Thymus (tissue), 14 donors: ENCODE measurements at places on chromosomes 6 and 20. TPM values are rescaled to one million over a fixed set of nuclear protein-coding genes. Genes with fewer than 3 reads are reported as not detected.

DNA sequence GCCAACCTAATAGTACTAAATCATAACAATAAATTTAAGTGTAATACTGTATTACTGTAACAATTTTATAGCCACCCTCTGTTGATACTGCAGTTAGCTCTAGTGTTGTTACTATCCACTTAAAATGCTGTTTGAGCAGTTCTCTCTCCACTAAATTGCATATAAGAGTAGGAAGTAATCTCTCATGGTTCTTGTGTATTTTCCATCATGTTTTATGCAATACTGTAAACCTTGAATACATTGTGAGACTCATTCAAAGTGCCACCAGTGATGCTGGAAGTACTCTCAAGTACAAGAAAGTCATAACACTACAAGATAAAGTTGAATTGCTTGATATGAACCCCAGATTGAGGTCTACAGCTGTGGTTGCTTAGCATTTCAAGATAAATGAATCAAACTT, 65.5 kb downstream of the WASF1 start:
- H3K4me3 ChIP-seq = no peak overlapping the region
- H3K4me1 ChIP-seq = no peaks in the 10 kb centered on the region
- H3K36me3 ChIP-seq = no peaks in the 10 kb centered on the region
- H3K27ac ChIP-seq = no peak overlapping the region

DNA sequence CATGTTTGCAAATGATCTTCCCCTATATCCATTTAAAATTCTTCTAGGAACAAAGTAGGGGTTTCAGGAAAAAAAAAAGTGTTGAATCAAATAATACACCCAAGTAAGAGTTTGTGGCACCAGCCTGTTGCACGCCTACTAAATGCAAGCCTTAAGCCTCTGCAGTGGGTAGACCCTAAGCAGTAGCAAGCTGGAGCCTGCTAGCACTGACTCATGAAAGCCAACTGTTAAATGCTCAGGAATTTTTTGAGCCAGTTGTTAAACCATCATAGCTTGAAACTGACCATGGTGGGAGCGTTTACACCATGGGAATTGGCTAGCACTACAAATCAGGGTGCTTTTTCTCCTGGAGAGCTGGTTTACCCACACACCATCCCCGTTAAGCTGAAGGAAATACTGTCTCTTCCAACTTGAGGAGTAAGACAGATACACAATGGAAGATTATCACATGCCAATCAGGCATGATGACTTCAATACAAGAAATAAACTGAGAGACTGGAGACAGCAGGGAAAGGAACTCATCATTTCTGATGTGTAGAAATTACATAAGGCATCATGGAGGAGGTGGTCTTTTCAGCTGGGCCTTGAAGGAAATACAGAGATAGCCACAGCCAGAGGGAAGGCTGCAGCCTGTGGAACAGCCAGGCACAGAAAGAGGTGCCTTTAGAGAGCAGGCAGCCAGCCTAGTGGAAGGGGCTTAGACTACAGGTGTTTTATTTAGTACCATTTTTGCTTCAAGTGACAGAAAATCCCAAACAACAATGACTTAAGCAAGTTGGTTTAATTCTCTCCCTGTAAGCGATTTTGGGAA, 110.8 kb downstream of the SNX5 start:
- DNase-seq = no peak
- H3K27ac ChIP-seq = no peak overlapping the region
- peaks cover 28% of the 10 kb centered on the region for H3K4me1 ChIP-seq
- H3K27me3 ChIP-seq = no peaks in the 10 kb centered on the region

DNA sequence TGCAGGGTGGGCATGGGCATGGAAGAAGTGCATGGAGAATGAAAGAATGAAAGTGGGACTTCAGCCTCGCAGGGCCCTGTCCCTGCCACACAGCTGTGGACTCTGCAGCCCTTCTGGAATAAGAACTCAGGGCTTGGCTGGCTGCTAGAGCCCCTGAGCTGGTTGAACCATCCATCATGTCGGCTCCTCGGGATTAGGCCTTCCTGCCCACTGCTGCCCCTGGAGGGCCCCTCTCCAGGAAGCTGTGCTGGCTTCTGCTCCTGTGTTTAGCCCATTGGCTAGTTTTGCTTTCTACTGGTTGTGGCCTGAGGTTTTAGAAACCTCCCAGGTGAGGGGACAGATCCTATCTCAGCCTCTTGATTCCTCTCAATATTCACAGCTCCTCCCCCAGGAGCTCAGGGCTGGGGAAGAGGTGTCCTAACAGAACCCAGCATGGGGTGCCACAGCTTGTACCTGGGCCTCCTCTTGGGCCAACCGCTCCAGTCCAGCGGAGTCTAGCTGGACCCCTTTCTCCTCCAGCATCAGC, 7.9 kb downstream of the AARS2 start:
- no peaks in the 10 kb centered on the region for H3K27me3 ChIP-seq
- H3K4me3 ChIP-seq = no peak overlapping the region

DNA sequence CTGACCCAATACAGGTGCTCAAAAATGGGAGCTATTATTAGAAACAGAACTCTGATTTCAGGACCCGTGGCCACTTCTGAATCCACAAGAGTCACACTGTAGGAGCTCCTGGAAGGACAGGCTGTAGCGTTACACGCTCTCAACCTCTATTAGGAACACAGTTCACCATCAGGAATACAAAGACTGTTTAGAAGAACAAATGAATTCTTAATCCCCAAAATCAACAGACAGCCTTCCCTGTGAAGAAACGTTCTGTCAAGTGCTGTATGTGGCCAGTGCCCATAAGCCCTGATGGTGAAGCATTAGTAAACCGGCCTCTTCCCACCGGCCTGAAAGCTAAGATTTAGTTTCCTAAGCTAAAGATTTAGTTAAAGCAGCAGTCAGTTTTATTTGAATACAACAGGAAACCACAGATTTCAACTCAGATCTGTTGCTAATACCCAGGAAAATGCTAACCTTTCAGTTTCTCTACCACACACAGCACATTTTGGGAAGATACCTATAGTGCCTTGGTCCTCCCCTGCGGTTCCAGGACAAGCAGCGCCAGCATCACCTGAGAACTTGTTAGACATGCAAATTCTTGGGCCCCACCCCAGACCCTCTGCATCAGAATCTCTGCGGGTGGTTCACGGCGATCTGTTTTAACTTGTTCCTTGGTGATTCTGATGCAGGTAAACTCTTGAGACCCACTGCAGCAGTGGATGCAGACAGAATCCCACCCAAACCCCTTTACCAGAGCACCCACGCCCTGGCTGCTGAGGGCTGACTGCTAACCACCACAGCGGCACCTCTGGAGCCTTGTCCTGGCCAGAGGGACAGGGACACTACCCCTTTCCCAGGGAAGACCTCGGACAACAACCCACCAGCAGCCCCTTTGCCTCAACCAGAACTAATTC, 33.4 kb downstream of the MTRES1 start:
- no peak overlapping the region for H3K27ac ChIP-seq
- H3K4me3 ChIP-seq = no peak overlapping the region
- peaks cover 6% of the 10 kb centered on the region for H3K4me1 ChIP-seq
- H3K27me3 ChIP-seq = no peaks in the 10 kb centered on the region
- no peak for DNase-seq
- H3K36me3 ChIP-seq = no peaks in the 10 kb centered on the region

DNA sequence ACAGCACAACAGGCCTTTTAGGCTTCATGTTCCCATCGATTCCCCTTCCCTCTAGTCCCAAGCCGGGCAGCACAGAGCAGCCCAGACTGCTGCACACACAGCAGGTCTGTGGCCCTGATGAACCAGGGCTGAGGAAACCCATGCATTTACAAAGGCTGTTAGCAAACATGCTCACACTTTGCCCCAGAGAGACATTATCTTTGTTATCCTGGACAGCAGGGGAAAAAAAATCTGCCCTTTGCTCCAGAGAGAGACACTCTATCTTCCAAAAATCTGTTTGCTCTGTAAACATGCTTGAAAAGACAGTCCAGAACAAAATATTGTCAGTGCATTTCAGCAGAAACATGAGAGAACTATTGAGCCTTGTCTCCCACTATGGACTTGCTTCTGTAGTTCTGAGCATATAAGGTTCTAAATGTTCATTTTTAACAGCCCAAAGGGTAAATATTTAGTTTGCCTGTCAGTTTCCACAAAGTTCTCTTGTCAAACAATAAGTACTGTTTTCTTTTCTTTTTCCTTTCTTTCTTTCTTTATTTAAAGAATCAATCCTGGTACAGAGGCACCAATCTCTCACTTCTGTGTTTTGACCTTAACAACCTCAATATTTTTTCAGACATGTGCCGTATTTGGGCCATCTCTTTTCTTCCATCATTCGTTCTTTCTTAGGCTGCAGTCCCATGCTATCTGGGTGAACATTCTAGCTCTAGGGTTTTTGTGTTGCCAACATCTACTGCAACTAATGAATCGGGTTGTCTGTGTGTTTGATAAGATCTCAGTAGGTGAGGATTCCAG, 468.0 kb downstream of the EPM2A start:
- H3K27me3 ChIP-seq = no peaks in the 10 kb centered on the region
- H3K36me3 ChIP-seq = no peaks in the 10 kb centered on the region
- no peak overlapping the region for H3K4me3 ChIP-seq
- no peak overlapping the region for H3K27ac ChIP-seq

GRCh38 chr6:92888316-92888715, 531.0 kb downstream of the EPHA7 start:
- H3K36me3 ChIP-seq = no peaks in the 10 kb centered on the region
- no peaks in the 10 kb centered on the region for H3K4me1 ChIP-seq
- DNase-seq = no peak

GRCh38 chr6:36969240-36969691, 14.7 kb downstream of the PI16 start:
- H3K4me1 ChIP-seq = peaks cover 9% of the 10 kb centered on the region
- no peak overlapping the region for H3K27ac ChIP-seq
- no peak overlapping the region for H3K4me3 ChIP-seq
- no peaks in the 10 kb centered on the region for H3K27me3 ChIP-seq

DNA sequence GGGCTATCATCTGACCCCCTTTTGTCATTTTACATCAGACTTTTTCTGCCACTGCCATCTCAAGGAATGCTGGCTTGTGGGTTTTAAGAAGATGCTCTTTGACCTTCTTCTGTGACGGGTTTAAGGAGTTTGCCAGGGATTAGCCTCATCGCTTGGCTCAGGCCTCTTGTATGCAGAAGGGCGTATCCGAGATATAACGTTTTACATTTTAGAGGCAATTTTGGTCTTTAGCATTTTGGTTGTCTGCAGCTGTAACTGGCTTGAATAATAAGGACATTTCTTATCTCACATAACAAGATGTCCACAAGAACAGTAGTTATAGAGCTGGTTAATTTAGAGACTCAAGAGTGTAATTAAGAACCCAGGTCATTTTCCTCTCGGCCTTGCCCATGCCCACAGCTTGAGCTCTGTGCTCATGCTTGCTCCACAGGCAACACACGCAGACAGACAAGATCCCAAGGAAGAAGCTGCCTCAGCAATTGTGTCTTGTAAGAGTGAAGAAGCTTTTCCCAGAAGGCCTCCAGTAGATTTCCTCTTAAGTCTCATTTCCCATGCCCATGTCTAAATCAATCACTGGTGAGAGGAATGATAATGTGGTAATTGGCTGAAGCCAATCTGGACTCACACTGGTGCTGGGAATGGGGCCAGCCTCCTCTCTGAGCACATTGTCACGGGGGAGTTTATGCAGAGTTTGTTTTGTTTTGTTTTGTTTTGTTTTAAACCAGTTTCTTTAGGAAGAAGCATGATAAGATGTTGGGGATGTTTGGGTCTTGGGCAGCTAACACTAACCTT, 36.8 kb downstream of the PTCHD4 start:
- no peak for DNase-seq
- H3K27ac ChIP-seq = no peak overlapping the region
- H3K27me3 ChIP-seq = peaks cover 7% of the 10 kb centered on the region
- H3K4me3 ChIP-seq = no peak overlapping the region

- peaks cover 6% of the 10 kb centered on the region for H3K36me3 ChIP-seq
- H3K4me3 ChIP-seq = peak overlapping the region; percentile 73
- peak overlapping the region; percentile 85 for H3K27ac ChIP-seq
- no peaks in the 10 kb centered on the region for H3K27me3 ChIP-seq
Measured at GRCh38 chr20:33400812-33401183, 521 bp downstream of the CDK5RAP1 start.

DNA sequence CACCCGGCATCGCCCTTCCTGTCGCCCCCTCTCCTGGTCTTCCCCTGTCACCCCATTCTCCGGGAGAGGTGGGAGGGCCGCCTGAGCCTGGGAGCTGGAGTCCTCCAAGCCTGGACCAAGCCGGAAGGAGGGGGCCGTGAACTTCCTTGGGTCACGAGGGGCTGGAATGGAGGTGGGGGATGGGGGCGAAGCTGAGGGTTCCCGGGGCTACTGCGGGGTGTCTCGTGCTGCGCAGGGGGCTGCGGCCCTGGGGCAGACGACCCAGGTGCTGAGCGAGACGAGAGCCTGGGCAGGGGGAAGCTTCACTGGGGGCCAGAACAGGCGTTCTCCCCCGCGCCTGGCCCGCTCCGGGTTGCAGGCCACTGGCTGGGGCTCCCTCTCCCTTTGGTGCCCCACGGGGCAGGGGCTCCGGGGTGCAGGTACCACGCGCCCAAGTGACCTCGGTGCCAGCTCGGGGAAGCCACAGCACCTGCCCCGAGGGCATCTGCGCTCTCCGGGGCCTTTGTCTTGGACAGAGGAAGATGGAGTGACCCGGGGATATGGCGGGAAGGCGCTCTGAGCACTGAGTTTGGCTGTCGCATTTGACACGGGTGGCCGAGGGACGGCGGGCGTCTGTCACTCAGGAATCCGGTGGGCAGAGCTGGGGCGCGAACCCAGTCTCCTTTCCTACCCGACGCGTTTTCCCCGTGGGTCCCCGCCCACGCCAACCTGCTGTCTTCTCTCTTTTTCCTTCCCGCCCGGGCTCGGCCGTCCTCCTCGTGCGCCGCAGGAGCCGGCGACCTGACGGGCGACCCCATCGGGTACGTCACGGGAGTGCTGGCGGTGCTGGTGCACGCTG, 1.2 kb downstream of the SLC35D3 start:
- peaks cover 54% of the 10 kb centered on the region for H3K27me3 ChIP-seq
- H3K36me3 ChIP-seq = no peaks in the 10 kb centered on the region
- H3K4me1 ChIP-seq = peaks cover 28% of the 10 kb centered on the region
- no peak for DNase-seq
- H3K4me3 ChIP-seq = no peak overlapping the region

- no peak for DNase-seq
- H3K27me3 ChIP-seq = no peaks in the 10 kb centered on the region
- H3K4me1 ChIP-seq = no peaks in the 10 kb centered on the region
- no peak overlapping the region for H3K27ac ChIP-seq
- H3K4me3 ChIP-seq = no peak overlapping the region
- no peaks in the 10 kb centered on the region for H3K36me3 ChIP-seq
Measured at GRCh38 chr6:139597771-139598755, 223.6 kb upstream of the CITED2 start.

- H3K27ac ChIP-seq = no peak overlapping the region
- no peaks in the 10 kb centered on the region for H3K27me3 ChIP-seq
- H3K4me1 ChIP-seq = no peaks in the 10 kb centered on the region
- no peaks in the 10 kb centered on the region for H3K36me3 ChIP-seq
Measured at GRCh38 chr6:10014557-10014956, 400.3 kb downstream of the TFAP2A start.

DNA sequence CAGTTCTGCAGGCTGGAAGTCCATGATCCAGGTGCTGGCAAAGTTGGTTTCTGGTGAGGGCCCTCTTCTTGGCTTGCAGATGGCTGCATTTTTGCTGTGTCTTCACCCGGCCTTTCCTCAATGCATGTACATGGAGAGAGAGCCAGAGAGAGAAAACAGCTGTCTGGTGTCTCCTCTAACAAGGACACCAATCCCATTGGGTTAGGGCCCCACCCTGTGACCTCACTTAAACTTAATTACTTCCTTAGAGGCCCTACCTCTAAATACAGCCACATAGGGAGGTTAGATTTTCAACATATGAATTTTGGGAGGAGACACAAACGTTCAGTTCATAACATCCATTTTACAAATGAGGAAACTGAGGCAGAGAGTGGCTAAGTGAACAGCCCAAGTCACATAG, 202.4 kb downstream of the ZMYND8 start:
- no peak for DNase-seq
- H3K27ac ChIP-seq = no peak overlapping the region
- no peaks in the 10 kb centered on the region for H3K4me1 ChIP-seq
- no peaks in the 10 kb centered on the region for H3K36me3 ChIP-seq

The POM121L2 gene
- polyA plus RNA-seq = not detected

The PTCRA gene
- 13.4 TPM for polyA plus RNA-seq

The MEI4 gene
- polyA plus RNA-seq = 0.05 TPM

The TAF11 gene
- 62.4 TPM for polyA plus RNA-seq

The VWA7 gene
- polyA plus RNA-seq = 0.66 TPM

The DEF6 gene
- 148 TPM for polyA plus RNA-seq
